ENCODE measurements at places on chromosomes 7 and 10.

- no peak for DNase-seq
These were observed 23.4 kb upstream of the RELN start for GRCh38 chr7:104012835-104013234.

DNA sequence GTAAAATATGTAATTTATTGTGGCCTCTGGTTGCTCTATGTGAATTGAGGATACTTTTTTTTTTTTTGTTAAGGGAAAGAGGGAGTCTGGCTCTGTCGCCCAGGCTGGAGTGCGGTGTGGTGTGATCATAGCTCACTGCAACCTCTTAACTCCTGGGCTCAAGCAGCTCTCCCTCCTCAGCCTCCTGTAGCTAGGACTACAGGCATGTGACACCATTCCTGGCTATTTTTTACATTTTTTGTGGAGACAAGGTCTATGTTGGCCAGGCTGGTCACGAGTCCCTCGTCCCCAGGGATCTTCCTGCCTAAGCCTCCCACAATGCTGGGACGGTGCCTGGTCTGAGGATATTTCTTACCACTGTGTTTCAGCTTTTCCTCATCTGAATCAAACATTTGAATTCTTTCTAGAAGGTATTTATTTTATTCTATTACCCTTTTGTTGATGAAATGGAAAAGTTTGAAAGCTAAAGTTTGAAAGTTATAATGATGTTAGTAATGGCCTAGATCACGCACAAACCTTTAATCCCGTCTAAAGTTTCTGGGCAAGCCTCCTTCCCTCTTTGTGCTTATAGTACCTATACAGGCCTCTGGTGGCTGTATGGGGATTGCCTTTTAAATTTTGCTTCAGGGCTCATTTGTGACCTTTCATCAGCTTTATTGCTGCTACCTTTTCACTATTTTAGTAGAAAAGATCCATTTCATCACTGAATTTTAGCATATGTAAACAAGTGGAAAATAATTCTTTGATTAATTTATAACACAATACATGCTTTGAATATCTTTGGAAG lies 2.0 kb downstream of the IFRD1 start:
- DNase-seq, result peak; percentile 67

DNA sequence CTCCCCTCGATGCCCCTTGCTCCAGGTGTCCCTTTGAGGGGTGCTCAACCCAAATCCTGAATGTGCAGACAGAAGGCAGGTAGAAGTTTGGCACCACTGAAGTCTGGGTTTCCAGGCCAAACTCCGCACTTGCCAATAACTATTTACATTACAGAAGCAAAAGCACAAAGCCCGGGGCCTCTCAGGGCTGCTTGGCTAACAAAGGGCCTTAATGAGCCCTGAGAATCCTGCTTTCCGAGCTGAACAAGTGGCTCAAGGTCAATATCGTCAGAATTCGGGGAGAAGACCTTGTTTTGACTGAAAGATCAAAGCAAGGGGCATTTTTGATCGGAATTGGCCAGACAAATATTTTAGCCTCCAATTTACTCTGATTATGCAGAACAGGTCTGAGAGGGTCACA lies 189.9 kb downstream of the HERPUD2 start:
- DNase-seq, result no peak

GRCh38 chr7:24955313-24955712 lies 24.7 kb downstream of the OSBPL3 start:
- DNase-seq, result no peak

- DNase-seq, result no peak
These were observed 10.3 kb downstream of the CNTNAP2 start for GRCh38 chr7:146126767-146127509.

DNA sequence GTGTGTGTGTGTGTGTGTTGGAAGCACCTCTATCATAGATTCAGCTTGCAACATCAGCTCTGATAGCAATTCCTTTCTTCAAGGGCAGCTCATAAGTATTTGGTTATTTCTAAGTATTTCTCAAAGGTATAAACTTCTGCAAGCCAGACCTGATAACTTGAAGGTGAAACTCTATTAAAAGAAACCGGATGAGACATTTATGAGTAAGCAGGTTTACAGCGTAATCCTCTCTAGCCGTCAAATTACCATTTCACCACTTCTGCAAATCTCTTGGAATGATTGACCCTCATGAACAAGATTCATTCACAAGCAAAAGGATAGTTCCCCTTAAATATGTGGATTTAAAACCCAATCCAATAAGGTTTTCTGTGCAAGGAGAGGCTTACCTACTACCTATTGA lies 23.1 kb downstream of the PDE1C start:
- no peak for DNase-seq

GRCh38 chr10:80516506-80517075 lies 21.1 kb upstream of the SH2D4B start:
- DNase-seq, result no peak

GRCh38 chr10:93062514-93063143 lies 2.0 kb downstream of the CYP26C1 start:
- peak; percentile 30 for DNase-seq

DNA sequence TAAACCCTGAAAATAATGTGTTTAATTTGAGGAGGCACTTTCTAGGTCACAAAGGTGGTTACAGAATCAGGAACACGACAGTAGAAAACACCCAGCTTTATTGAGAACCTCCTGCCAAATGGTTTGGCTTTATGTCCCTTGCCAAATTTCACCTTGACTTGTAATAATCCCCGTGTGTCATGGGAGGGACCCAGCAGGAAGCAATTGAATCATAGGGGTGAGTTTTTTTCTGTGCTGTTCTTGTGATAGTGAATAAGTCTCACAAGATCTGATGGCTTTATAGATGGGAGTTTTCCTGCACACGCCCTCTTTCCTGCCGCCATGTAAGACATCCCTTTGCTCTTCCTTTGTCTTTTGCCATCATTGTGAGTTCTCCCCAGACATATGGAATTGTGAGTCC lies 193.8 kb upstream of the KLF6 start:
- DNase-seq, result peak; percentile 31

DNA sequence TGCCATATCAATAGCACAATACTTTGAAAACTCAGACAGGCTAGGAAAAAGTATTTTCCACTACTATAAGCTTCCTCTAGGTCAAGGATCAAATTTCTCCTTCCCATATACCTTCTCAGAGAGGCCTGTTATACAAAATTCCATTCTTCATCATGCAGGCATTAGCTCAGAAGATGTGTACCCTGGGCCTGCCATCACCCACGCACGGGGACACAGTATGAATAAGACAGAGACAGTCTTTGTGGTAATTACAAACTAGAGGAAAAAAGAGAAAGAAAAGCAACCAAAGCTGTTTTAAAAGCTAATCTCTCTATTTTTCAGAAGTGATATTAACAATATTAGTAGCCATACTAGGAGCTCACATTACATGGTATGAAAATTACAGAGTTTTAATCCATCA lies 236.8 kb upstream of the AOAH start:
- no peak for DNase-seq
